ENCODE measurements at places on chromosomes 13 and 19. TPM values are rescaled to one million over a fixed set of nuclear protein-coding genes. Genes with fewer than 3 reads are reported as not detected.
A peak's percentile ranks its signal among the peaks of the same experiment; 100 is the strongest.

DNA sequence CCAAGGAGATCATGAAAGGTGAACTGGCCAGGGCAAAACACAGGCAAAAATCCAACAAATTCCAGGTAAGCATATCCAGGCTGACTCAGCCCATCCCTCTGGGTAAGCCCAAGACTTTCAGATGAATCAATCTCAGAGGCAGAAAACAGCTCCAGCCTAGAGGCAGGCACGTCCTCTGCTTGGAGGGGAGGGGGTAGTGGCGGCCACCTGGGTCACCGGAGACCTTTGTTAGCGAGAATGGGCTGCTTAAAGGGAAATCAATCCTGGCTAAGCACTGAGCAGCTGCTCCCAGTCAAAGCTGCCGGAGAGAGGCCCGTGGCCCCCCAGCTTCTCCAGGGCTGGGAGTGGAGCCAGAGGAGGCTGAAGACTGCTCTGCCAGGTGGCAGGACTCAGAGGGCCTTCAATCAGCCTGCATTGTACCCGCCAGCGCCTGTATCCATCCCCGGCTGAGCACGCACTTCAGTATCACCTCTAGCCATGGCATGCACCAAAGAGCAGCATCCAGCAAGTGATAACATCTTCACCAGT is 48.2 kb downstream of the PIN1 start:
- no peak overlapping the region for H3K4me3 ChIP-seq
- H3K36me3 ChIP-seq: no peaks in the 10 kb centered on the region
- no peak overlapping the region for H3K27ac ChIP-seq
- no peak for DNase-seq
- H3K4me1 ChIP-seq: no peaks in the 10 kb centered on the region

DNA sequence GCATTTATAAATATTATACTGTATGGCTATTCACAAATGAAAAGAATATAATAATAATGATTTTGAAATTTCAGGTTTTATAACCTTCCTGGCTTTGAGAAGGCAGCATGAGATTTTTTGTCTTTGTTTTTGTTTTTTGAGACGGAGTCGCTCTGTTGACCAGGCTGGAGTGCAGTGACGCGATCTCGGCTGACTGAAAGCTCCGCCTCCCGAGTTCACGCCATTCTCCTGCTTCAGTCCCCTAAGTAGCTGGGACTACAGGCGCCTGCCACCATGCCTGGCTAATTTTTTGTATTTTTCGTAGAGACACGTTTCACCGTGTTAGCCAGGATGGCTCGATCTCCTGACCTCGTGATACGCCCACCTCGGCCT is 64.1 kb downstream of the ZNF429 start:
- no peaks in the 10 kb centered on the region for H3K27me3 ChIP-seq
- H3K36me3 ChIP-seq: no peaks in the 10 kb centered on the region
- peak overlapping the region; percentile 72 for H3K4me3 ChIP-seq
- DNase-seq: peak; percentile 57

GRCh38 chr13:30972888-30973377 is 40.5 kb downstream of the TEX26 start:
- peak; percentile 89 for DNase-seq
- H3K4me1 ChIP-seq: peaks cover 14% of the 10 kb centered on the region
- no peak overlapping the region for H3K27ac ChIP-seq
- H3K36me3 ChIP-seq: no peaks in the 10 kb centered on the region
- no peak overlapping the region for H3K4me3 ChIP-seq

DNA sequence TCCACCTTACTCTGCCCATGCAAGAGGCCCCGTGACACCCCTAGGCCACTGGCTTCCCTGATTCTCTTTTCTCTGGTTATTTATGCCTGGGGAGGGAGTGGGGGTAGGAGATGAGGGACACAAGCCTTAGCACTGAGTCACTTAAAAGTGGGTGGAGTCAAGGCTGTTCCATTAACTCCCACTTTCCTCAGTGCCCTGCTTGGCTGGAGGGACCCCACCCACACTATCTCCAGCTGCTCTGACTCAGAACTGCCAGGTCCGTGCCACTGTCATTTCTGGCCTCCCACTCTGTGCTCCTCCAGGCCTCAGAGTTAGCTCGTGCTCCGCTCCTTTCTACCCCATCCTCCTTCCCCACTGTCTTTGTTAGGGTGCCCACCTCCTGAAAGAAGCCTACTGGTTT is 113.4 kb upstream of the UQCRFS1 start:
- H3K27me3 ChIP-seq: no peaks in the 10 kb centered on the region
- H3K36me3 ChIP-seq: no peaks in the 10 kb centered on the region

DNA sequence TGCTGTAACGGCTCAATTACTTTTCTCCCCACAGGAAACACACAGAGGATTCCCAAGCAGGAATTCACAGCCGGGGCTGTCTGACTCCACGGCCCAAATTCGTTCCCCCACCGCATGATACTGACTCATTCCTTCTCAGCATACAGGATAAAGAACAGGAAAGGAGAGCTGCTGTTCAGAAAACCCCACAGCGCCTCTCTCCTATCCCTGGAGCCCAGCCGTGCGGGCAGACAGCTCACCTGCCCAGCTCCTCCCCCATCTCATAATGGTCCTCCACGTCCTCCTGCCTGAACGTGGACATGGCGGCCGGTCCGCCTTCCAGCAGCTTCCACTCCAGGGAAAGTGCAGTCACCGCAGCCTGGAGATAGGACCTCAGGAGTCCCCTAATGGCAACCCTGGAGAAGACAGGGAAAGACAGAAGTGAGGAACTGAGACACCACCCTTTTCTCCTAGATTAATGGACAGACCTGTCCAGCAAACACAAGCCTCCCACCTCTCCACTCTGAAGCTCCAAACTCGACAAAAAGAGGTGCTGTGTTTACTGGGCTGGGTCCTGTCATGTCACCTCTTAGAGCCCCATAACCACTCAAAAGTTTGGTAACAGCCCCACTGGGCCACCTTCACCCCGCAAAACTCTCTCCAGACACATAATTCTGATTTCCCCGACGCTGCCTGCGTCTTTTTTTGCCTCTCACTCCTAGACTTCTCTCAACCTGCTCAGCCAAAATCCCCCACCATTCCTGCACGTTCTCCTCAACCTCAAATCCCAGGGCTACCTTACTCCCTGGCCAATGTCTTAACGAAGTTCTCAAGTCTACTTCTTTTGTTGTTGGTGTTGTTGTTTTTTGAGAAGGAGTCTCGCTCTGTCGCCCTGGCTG is 1.2 kb downstream of the DAPK3 start:
- H3K27ac ChIP-seq: peak overlapping the region; percentile 97
- peaks cover 21% of the 10 kb centered on the region for H3K36me3 ChIP-seq

GRCh38 chr19:51722492-51722891 is 1.3 kb downstream of the HAS1 start:
- H3K27me3 ChIP-seq: peaks cover 17% of the 10 kb centered on the region
- no peak overlapping the region for H3K27ac ChIP-seq

GRCh38 chr13:50889317-50889716 is 20.3 kb upstream of the RNASEH2B start:
- no peaks in the 10 kb centered on the region for H3K27me3 ChIP-seq
- H3K4me3 ChIP-seq: no peak overlapping the region
- no peak overlapping the region for H3K27ac ChIP-seq
- H3K4me1 ChIP-seq: no peaks in the 10 kb centered on the region

DNA sequence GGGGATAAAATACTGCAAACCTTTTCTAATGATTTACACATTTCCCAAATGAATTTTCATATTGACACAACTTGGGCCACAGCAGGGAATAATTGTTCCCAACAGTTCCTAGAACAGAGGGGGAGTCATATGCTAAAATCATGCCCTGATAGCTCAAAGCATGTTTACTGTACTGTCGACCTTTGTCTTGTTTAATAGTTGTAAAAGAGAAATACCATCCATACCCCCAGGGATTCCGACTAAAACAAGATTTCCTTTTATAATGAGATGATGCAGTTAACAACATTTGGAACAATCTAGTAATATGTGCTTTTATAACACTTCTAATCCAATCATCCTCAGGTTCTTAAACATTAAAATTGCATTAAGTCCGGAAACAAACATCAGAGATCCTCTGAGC is 759.7 kb downstream of the OLFM4 start:
- H3K27ac ChIP-seq: no peak overlapping the region
- no peaks in the 10 kb centered on the region for H3K36me3 ChIP-seq
- H3K4me1 ChIP-seq: no peaks in the 10 kb centered on the region
- H3K4me3 ChIP-seq: no peak overlapping the region

GRCh38 chr19:35703343-35703742 is 1.0 kb upstream of the ZBTB32 start:
- no peak overlapping the region for H3K27ac ChIP-seq
- H3K4me1 ChIP-seq: no peaks in the 10 kb centered on the region
- no peaks in the 10 kb centered on the region for H3K27me3 ChIP-seq
- no peaks in the 10 kb centered on the region for H3K36me3 ChIP-seq

DNA sequence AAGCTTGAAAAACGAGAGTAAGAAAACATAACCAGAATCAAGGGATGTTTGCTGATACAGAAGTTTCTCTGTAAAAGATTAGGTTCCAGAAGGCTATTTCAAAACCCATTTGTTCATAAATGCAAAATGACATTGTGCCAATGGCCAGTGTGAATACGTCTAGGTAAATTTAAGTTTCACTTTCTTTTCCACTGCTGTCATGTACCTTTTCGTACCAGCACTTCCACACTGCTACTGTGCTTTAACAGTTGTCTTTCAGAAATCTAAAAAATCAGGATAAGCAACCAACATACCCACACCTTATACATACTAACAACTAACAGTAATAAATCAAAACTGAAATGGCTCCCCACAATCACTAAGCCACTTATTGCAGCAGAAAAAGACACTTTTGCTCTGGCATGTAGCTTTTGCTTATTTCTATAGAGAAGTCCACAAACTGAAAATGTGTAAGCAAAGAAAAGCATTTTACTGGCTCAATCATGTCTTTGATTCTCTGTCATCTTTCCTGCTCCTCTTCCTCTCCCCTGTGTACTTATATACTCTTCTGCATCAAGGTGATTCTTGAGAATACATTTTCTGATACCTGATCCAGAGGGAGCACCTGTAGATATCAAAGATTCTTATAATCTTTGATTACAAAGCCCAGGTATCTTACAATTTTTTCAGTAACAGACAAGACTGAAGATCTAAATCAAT is 34.3 kb downstream of the ELF1 start:
- peaks cover 4% of the 10 kb centered on the region for H3K4me1 ChIP-seq
- H3K4me3 ChIP-seq: peak overlapping the region; percentile 19
- H3K27ac ChIP-seq: no peak overlapping the region
- H3K36me3 ChIP-seq: no peaks in the 10 kb centered on the region
- no peaks in the 10 kb centered on the region for H3K27me3 ChIP-seq
- DNase-seq: no peak

- H3K36me3 ChIP-seq: no peaks in the 10 kb centered on the region
- H3K27ac ChIP-seq: no peak overlapping the region
- no peaks in the 10 kb centered on the region for H3K27me3 ChIP-seq
- no peak for DNase-seq
These were observed 138.0 kb downstream of the TNFSF13B start for GRCh38 chr13:108407495-108407894.

DNA sequence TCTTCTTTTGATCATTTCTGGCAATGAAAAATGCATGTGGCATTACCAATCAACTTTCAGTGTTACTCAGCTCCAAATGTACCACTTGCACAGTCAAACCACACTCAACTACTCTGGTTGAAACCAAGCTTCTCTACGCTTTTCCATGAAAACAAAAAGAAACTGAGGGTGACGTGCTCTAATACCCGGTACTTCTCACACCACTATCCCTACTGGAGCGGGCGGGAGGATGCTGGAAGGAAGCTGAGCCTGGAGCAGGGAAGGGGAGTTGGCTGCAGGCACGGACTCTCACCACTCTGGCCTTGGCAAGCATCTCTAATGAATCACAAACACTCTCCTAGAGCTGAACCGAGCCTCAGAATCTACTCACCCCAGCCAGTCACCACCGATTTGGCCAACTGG is 48.2 kb downstream of the STK24 start:
- H3K4me3 ChIP-seq: no peak overlapping the region
- no peaks in the 10 kb centered on the region for H3K36me3 ChIP-seq
- DNase-seq: peak; percentile 43
- H3K27me3 ChIP-seq: no peaks in the 10 kb centered on the region
- H3K4me1 ChIP-seq: peaks cover 5% of the 10 kb centered on the region

DNA sequence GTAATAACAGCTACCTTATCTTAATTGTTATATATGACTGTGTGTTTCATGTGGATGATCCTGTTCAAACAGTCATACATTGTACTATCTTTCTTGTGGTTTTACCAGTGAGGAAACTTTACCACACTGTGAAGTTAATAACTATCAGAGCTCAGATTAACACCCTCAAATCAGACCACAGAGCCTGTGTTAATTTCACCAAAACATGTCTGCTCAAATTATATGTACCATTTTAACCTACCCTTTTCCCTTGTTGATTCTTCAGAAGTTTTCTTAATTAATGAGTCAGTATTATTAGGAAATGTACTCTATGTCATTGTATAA is 1.8 kb upstream of the ZNF331 start:
- no peak overlapping the region for H3K27ac ChIP-seq
- no peak overlapping the region for H3K4me3 ChIP-seq
- no peaks in the 10 kb centered on the region for H3K27me3 ChIP-seq
- no peak for DNase-seq
- no peaks in the 10 kb centered on the region for H3K36me3 ChIP-seq
- no peaks in the 10 kb centered on the region for H3K4me1 ChIP-seq

- DNase-seq: no peak
- H3K4me3 ChIP-seq: no peak overlapping the region
- no peaks in the 10 kb centered on the region for H3K27me3 ChIP-seq
- H3K4me1 ChIP-seq: no peaks in the 10 kb centered on the region
- H3K27ac ChIP-seq: no peak overlapping the region
- no peaks in the 10 kb centered on the region for H3K36me3 ChIP-seq
These were observed 36.7 kb downstream of the PIN1 start for GRCh38 chr19:9871626-9872338.

DNA sequence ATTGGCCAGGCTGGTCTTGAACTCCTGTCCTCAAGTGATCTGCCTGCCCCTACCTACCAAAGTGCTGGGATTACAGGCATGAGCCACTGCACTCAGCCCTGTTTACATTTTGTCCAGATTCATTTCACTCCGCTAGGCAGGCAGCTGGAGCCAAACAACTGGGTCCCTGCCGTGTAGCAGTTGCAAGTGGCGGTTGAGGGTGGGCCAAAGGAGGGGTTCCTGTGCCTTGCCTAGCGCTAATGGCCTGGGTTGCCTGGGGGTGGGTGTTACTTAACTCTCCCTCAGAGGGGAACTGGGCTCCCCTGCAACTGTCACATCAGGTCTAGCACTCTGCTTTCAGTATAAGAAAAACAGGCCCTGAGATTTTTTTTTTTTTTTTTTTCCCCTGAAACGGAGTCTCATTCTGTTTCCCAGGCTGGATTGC is 7.4 kb downstream of the ACP5 start:
- no peaks in the 10 kb centered on the region for H3K27me3 ChIP-seq
- H3K36me3 ChIP-seq: no peaks in the 10 kb centered on the region
- H3K27ac ChIP-seq: no peak overlapping the region

GRCh38 chr19:39111593-39112199 is 13.9 kb upstream of the PAK4 start:
- H3K36me3 ChIP-seq: no peaks in the 10 kb centered on the region
- no peaks in the 10 kb centered on the region for H3K27me3 ChIP-seq
- H3K4me3 ChIP-seq: no peak overlapping the region
- H3K27ac ChIP-seq: no peak overlapping the region

- H3K27me3 ChIP-seq: no peaks in the 10 kb centered on the region
- peaks cover 2% of the 10 kb centered on the region for H3K36me3 ChIP-seq
- peaks cover 30% of the 10 kb centered on the region for H3K4me1 ChIP-seq
- DNase-seq: no peak
- H3K4me3 ChIP-seq: no peak overlapping the region
- peak overlapping the region; percentile 82 for H3K27ac ChIP-seq
These were observed 3.7 kb downstream of the PRKACA start for GRCh38 chr19:14113762-14114414.

GRCh38 chr13:91739751-91740150 is 341.3 kb downstream of the GPC5 start:
- no peak overlapping the region for H3K4me3 ChIP-seq
- H3K4me1 ChIP-seq: no peaks in the 10 kb centered on the region
- H3K27me3 ChIP-seq: no peaks in the 10 kb centered on the region
- no peak overlapping the region for H3K27ac ChIP-seq
- no peak for DNase-seq

Gene ZNF835
- 3.6 TPM for total RNA-seq

Gene KLK10
- not detected for total RNA-seq

Gene ZNF583
- total RNA-seq: 5.4 TPM

Gene RAX2
- total RNA-seq: not detected

Gene FXYD1
- total RNA-seq: 4.5 TPM
